ENCODE measurements at places on chromosomes 12 and 14.
A peak's percentile ranks its signal among the peaks of the same experiment; 100 is the strongest.

DNA sequence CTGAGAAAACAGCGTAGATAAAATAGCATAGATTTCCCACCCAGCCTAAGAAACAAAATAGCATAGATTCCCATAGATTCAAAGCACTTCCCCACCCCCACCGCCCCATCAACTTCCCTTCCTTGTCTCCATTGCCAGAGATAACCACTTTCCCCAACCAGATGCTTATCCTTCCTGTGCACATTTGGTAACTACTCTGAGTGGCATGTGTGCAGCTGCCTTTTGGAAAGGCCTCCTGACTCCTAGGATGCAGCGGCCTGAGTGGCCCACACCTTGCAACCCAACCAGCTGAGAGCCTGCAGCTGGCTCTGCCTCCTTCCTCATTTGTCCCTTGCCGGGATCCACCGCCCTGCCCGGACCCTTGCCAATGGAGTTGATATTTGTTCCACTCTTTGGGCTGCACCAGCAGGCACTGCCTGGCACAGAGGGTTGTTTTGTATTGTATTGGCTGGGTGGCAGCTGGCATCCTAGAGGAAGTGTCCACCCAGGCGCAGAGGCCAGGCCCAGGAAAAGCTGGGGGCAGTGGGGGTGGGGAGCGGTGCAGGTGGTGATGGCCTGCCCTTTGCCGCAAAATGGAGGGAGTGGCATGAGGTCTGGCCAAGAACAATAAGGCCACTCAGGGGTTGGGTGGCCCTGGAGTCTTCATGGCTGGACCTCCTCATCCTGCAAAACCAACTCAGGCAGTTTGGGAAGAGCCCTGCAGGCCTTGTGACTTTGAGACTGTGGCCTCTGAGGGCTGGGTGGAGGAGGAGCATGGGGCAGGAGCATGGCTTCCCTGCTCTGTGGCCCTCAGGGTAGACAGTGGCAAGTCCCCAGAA, 4.9 kb downstream of the SLC48A1 start:
- DNase-seq: no peak

DNA sequence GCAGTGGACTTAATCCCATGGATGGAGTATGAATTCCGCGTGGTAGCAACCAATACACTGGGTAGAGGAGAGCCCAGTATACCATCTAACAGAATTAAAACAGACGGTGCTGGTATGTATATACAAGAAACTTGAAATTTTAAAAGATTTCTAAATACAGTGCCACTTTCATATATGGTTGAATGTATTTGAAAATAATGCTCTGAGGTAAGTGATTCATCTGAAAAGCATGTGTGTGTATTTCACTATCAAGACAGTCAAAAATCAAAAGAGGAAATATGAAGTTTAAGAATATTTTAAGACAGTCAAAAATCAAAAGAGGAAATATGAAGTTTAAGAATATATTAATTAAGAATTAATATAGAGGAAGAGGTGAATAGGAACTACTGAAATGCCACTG, 195.0 kb upstream of the PDZRN4 start:
- no peak for DNase-seq

GRCh38 chr12:107610021-107610859, 75.4 kb upstream of the PWP1 start:
- peak; percentile 56 for DNase-seq

DNA sequence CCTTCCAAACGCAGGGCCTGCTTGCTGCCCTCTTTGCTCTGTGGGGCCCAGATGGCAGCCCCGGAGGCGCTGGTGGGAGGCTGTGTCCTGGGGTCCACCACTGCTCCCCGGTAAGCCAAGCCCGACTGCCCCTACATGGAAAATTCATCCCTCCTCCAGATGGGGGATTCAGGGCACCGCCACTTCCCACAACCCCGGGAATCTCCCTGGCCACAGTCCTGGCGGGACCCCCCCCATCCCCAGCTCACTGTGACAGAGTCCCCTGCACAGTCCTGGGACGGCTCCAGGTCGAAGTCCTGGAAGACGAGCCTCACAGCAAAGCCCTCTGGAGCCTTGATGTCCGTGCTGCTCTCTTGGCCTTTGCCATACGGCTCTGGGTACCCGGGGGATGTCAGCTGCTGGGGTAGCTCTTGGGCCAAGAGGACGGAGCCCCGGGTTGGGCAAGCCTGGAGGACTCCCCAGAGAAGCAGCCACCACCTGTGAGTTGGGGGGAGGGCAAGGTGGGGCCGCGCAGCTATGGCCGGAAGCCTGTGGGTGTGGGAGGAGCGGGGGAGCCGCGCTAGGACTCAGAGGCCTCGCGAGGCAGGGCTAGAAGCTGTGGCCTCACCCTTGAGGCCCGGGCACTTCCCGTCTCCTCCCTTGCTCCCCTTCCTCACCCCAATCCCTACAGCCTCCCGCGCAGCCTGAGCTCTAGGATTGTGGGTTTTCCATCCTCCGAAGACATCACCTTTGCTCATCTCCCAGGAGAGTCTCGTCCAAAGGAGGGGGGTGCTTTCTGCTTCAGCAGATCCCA, 815 bp downstream of the C1RL start:
- peak; percentile 92 for DNase-seq

DNA sequence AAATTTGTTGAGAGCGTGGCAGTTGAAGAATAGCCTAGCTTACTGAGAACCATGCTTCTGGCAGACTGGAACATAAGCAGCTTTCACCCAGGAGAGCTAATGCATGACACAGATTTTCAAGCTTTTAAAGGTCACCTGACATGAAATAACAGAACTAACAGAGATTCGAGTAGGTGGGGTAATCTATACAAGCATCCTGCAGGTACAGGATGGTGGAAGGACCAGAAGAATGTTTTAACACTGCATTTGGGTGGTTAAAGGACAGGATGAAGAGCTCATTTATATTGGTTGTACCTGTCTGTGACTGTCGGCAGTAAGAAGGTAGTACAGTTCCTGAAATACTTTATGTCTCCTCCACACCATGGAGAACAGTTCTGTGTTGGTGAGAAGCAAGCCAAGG, 8.9 kb downstream of the PELI2 start:
- no peak for DNase-seq

- DNase-seq: peak; percentile 75
Measured at GRCh38 chr12:10213168-10214135, 775 bp downstream of the GABARAPL1 start.

DNA sequence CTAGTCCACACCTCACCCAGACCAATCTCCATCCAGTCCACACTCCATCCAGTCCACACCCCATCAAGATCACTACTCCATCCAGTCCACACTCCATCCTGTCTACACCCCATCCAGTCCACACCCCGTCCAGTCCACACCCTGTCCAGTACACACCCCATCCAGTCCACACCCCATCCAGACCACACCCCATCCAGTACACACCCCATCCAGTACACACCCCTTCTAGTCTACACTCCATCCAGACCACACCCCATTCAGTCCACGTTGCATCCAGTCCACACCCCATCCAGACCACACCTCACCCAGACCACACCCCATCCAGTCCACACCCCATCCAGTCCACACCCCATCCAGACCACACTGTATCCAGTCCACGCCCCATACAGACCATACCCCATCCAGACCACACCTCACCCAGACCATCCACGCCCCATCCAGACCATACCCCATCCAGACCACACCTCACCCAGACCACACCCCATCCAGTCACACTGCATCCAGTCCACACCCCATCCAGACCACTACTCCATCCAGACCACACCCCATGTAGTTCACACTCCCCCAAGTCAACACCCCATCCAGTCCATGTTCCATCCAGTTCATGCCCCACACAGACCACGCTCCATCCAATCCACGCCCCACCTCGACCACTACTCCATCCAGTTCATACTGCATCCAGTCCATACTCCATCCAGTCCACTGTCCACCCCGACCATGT, 116.6 kb upstream of the RTL1 start:
- DNase-seq: no peak

DNA sequence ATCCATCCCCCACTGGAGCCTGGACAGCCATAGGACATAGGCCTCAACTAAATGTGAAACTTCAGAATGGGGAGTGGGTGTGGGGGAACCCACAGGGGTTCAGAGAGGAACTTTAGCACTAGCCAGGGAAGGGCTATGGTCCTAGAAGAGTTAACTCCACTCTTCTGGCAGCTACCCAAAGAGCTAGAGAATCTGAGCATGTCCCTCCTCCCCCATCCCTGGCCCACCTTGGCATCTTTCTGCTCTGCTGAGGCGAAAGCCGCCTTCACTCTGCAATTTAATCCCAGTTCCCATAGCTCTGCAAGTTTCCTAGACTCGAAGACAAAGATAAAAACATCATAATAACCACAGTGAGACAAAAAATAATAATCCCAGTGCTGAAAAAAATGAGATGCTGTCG, 214.7 kb upstream of the RTL1 start:
- DNase-seq: peak; percentile 9

- DNase-seq: no peak
Measured at GRCh38 chr14:101579372-101580080, 18.2 kb downstream of the DIO3 start.

GRCh38 chr14:96635850-96636249, 133.7 kb downstream of the PAPOLA start:
- DNase-seq: peak; percentile 5

DNA sequence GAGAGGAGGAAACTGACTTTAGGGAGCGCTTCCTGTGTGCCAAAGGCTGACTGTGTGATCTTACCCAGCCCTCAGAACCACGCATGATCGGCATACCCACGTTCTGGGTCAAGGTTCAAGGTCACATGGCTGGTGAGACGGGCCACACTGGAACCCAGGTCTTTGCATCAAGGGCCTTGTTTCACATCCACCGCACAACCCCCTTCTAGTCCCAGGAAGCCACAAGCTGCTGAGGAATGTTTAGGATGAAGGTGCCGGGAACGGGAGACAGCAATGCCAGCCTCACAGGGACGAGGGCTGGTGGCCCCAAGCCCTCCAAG, 50.7 kb downstream of the TESC start:
- no peak for DNase-seq

GRCh38 chr12:64585104-64585503, 25.2 kb upstream of the RASSF3 start:
- no peak for DNase-seq

DNA sequence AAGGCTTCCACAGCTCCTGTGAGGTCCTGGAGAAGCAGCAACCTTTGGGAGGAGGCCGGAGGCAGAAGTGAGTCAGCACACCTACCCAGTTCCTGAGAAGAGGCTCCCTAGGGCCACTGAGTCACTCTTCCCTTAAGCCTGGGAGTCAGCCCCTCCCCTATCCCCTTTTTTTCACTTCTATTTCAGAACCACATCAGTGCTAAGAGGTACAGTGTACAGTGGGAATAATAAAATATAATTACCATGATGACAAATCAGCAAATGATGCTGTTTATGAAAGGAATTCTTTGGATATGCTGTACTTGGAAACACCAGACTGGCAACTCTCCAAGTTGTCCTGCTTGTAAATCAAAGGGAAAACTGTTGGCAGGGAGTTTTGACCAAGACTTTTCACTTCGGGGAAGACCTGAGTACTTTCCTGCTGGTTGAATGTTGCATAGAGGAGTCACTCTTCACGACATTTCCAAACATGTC, 7.8 kb upstream of the TBPL2 start:
- DNase-seq: no peak

DNA sequence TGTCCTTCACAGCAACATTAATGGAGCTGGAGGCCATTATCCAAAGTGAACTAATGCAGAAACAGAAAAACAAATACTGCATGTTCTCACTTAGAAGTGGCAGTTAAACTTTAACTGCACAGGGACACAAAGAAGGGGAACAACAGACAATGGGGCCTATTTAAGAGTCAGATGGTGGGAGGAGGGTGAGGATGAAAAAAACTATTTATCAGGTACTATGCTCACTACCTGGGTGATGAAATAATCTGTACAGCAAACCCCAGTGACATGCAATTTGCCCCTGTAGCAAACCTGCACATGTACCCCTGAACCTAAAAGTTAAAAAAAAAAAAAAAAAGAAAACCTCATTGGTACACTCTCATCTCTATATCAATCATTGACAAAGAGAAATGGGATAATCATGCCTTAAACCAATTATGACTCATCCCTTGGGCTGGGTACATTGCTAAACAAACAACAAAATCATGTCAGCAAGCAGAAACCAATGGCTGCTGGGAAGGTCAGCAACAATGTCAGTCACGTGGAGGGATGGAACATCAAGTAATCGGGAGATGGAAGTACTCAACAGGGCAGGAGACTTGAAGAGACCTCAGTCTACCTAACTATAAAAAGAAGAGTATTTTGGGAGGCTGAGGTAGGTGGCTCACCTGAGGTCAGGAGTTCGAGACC, 479.2 kb downstream of the RMST start:
- DNase-seq: no peak

DNA sequence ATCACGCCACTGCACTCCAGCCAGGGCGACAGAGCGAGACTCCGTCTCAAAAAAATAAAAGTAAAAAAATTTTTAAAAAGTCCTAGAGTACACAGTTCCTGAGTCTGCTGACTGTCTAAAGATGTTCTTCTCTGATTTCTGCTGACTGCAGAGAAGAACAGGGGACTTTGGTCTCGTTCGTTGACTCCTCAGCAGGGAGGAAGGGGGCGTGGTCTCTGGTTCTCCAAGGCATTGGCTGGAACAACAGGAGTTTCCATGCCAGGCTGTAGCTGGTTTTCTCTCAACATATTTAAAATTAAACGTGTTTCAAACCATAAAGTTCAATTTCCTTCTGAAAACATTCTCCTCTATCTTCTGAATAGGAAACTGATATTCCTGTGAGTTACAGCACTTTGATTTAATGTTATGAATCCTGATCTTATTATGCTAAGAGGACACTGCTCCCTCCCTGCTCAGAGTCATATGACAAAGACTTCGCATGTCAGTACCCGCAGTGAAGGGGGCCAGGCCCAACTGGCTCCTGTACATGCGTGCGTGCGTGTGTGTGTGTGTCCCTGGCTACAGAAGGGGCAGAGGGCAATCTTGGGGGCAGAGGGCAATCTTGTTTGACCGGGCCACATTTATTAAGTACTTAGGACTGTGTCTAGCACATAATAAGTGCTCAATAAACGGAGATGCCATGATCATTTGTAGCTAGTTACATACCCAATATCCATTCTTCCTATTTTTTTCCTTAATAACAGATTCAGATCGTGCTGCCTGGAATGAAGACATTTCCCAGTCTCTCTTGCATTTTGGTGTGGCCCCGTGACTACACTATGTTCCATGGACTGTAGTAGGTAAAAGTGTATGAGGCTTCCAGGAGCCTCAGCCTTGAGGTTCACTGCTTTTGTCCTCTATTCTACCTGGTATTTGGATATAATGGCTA, 16.5 kb upstream of the HNF1A start:
- DNase-seq: no peak

DNA sequence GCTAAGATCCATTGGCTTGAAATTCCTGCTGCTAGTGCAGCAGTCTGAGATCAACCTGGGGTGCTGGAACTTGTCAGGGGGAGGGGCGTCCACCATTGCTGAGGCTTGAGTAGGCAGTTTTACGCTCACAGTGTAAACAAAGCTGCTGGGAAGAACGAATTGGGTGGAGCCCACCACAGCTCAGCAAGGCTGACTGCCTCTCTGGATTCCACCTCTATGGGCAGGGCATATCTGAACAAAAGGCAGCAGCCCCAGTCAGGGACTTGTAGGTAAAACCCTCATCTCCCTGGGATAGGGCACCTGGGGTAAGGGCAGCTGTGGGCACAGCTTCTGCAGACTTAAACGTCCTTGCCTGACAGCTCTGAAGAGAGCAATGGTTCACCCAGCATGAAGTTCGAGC, 191.7 kb downstream of the ALG10B start:
- DNase-seq: no peak

All from GM13976 (cell line).